ENCODE measurements at places on chromosomes 1 and 21. TPM values are rescaled to one million over a fixed set of nuclear protein-coding genes. Genes with fewer than 3 reads are reported as not detected.

SLC30A10 gene
- total RNA-seq: 2.7 TPM

SPRR2A gene
- not detected for total RNA-seq

CASZ1 gene
- total RNA-seq: 2.3 TPM

HPDL gene
- 35.9 TPM for total RNA-seq

GRIK3 gene
- total RNA-seq: 0.11 TPM

C1orf167 gene
- total RNA-seq: 0.05 TPM

GJA8 gene
- not detected for total RNA-seq

CATSPERE gene
- 0.66 TPM for total RNA-seq

TMEM50A gene
- 66.5 TPM for total RNA-seq

FRRS1 gene
- total RNA-seq: 4.3 TPM

DNA sequence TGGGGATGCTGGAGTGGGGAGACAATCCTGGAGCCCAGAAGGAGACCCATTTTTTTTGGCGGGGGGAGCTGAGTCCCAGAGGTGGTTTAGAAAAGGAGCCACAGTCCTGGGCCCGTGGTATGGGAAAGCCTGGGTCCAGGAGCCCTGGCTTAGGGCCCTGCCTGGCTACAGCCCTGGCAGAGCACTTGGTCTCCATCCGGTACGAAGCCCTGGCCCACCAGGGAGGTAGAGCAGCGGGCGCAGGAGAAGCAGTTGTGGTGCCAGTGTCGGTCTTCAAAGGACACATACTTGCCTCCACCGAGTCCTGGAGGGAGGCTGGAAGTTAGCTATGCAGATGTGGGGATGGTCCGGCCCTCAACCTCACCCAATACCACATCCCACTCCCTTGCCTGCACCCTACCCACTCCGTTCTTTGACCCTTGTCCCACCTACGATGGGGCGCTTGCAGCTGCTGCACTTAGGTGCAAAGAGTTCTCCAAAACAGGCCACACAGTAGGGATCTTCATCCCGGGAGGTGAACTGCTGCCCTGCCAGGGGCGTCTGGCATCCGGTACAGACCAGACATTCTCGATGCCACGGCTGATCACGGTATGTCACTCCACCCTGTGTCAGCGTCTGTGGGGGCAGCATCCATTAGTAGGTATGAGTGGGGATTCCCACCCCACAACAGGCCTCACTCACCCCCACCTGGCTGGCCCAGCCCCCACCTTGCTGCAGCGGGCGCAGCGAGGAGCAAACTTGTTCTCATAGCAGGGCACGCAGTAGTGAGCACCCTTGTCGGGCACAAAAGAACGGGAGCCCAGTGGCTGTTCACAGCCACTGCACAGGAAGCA, 7.7 kb upstream of the SF3A3 start:
- ATAC-seq: no peak

- ATAC-seq: no peak
Measured at GRCh38 chr1:206023695-206024094, at the start of gene CTSE. TSS of gene CTSE (minus strand) at chr1:206023895. CDS start at chr1:206023791, 104 bp downstream.

DNA sequence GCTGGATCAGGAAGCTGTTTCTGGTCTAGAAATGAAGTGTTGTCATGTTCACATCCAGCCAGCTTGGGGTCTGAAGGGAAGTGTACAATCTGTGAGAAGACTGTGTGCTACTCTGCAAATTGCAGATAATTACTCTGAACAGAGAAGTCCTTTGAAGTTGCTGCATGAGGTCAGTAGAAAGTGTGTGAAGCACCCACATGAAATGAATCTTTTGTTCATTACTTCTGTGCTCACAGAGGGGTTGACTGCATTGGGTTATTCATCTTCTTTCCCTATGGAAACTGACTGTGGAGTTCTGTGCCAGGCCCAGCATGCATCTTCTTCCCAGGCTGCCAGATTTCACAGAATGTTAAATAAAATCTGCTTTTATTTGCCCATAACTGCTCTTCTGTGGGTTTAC, 47.1 kb downstream of the CTH start:
- ATAC-seq: no peak

DNA sequence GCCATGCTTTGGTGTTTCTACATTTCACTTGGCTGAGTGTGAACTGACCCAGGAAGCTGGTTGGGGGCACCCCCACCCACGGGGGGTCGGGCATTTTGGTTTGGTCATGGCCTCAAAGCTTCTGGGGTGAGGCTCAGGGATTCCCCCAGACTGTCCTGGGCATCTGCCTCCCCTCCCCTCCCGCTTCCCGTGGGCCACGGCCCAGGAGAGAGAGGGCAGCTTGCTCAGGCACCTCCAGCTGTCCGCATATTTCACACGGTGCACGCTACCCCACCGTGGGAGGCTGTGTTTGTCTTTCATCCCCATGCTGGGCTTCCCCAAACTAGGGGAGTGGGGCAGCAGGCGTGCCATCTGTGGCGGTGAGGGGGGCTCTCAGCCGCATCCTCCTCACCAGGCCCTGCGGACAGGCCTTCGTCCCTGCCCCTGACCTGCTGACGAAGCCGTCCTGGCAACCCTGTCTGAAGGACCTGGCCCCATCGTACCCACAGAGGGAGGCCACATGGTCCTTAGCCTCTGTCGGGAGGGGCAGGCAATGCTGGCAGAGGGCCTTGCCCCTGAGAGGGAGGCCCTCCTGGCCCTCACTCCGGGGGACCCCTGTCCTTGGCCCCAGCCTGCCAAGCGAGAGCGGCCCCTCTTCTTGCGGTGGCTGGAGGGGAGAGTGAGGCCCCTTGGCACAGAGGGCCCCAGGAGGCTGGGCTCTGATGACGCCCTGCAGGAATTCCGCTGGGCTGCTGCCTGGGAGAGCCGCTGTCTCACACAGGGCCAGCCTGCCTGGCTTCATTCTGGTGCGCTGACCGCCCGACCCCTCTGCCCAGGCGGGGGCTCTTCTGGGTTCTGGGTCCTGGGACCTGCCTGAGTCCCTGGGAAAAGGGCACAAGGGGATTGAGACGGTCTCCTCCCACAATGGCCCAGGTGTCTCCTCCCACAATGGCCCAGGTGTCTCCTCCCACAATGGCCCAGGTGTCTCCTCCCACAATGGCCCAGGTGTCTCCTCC, 22.1 kb downstream of the TP73 start:
- ATAC-seq: no peak

- ATAC-seq: no peak
Measured at GRCh38 chr1:2253036-2253796, 25.1 kb downstream of the SKI start.

GRCh38 chr1:226443439-226443838, 35.5 kb upstream of the PARP1 start:
- ATAC-seq: no peak

GRCh38 chr1:190416239-190416638, 61.4 kb downstream of the BRINP3 start:
- no peak for ATAC-seq

- no peak for ATAC-seq
Measured at GRCh38 chr1:93774707-93775106, 93.1 kb upstream of the BCAR3 start.

DNA sequence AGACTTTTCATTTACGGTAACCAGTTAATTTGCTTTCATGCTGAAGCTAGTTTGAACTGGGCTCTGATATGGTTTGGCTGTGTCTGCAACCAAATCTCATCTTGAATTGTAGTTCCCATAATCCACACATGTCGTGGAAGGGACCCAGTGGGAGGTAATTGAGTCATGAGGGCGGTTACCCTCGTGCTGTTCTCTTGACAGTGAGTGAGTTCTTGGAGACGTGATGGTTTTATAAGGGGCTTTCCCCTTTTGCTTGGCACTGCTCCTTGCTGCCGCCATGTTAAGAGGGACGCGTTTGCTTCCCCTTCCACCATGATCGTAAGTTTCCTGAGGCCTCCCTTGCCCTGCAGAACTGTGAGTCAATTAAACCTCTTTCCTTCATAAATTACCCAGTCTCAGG, 10.3 kb upstream of the FHAD1 start:
- no peak for ATAC-seq

DNA sequence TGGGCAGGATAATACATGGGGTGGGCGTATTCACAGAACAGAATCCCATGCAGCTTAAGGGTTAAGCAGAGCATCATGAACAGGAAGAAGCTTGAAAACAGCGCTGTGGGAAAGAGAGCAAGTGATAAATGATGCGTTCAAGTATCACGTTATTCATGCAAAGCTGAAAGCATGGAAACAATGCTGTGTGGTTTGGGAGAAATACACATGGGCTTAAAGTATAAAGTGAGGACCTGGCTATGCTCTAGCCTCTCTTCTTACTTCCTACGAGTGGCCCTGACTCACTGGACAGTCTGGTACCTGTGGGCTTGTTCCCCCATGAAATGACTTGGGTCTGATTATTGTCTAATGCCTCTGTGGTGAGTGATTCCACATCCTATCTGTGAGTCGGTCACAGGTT, 25.7 kb downstream of the TMPRSS2 start:
- peak; percentile 25 for ATAC-seq

- peak; percentile 57 for ATAC-seq
Measured at GRCh38 chr1:147560765-147561471, 19.6 kb downstream of the BCL9 start.

DNA sequence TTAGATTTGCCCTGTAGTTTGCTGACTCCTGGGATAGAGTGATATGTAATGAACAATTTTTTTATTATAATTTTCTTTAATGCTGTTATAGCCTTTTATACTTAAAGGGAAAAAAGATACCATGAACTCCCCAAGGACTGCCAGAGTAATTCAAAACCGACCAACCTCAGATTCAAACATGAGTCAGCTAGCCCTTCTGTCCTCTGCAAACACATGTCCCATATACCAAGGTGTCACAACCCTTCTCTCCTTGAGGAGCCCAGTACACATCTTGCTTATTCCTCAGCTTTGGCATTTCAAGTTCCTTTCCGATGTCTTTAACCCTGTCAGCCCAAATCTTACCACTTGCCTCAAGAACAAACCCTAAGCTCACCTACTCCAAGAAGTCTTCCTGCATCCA, 184.9 kb downstream of the KCNH1 start:
- ATAC-seq: no peak

DNA sequence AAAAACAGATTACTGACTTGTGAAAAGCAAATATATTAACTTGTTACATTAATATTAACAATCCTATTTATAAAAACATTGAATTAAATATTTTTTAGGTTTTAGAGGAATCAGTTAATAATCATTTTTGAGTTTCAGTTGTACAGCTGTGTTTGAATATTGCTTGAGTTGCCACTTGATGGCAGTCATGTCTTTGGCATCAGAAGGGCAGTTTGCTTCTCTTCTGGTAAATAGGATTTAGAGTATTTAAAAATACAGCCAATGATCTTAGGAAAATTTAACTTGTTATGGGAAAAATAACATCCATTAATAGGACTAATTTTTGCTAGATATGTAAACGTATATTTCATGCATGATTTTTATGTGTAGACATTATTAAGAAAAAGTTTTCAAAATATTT, 234.1 kb downstream of the NCAM2 start:
- no peak for ATAC-seq

- ATAC-seq: no peak
Measured at GRCh38 chr1:18922848-18923755, 20.7 kb upstream of the ALDH4A1 start.

DNA sequence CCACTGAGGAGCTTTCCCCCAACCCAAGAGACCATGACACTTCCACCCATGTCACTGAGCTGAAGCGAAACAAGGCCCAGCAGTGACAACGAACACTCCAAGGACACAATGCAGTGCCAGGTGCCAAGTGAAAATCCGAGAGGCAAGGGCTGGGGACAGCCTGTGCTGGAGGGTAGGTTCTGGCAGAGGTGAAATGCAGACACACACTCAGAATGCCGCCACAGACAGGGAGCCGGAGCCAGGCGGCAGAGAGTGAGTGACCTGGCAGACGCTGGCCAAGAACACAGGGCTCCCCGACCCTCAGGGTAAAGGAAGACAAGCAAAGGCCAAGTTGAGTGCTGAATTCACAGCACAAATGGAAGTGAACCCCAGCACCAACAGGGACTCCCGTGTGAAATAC, 78.9 kb downstream of the CD46 start:
- no peak for ATAC-seq

GRCh38 chr1:180962178-180962577, 49.5 kb downstream of the KIAA1614 start:
- ATAC-seq: peak; percentile 76

GRCh38 chr1:81232420-81232819, 568.3 kb upstream of the ADGRL2 start:
- ATAC-seq: no peak

DNA sequence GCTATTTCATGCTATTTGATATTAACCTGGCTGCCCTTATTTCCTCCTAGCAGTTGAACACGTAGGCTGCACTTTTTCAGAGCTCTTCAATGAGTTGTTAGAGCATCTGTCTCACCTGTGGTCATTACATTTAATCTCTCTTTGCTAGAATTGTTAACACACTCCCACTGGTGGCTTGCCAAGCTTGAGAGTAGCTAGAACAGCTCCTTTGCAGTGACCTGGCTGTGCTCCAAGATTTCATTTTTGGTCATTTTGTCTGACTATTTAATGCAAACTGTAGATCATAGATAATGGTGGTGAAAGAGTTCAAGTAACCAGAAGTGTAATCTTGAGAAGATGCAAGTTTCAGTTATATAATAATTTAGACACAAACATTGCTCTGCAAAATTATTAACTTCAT, 105.6 kb downstream of the LRRC7 start:
- ATAC-seq: no peak

DNA sequence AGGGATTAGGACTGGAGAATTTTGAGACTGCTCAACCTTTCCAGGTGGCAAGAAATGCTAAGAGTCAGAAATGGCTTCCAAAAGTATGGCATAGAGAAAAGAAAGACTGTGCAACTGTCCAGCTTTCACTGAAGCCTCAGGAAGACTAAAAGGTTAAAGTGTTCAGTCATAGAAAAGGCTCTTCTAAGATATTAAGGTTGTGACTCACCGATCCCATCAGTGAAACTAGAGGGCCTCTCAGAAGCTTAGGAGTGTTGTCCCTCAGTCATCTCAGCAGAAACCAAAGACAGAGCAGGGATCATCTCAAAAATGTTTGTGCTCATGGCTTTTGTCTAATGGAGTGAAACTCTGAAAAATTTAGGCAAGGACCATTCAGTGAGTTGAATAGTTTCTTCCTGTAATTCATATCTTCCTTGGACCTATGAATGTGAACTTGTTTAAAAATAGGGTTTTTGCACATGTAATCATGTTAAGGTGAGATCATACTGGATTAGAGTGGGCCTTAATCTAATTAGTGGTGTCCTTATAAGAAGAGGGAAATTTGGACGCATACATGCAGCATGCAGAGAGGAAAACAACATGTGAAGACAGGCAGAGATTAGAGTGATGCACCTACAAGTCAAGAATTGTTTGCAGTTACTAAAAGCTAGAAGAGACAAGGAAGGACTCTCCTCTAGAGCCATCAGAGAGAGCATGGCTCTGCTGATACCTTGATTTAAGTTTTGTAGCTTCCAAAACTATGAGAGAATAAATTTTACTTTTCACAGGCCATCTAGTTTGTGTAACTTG, 71.3 kb downstream of the RPE65 start:
- no peak for ATAC-seq

DNA sequence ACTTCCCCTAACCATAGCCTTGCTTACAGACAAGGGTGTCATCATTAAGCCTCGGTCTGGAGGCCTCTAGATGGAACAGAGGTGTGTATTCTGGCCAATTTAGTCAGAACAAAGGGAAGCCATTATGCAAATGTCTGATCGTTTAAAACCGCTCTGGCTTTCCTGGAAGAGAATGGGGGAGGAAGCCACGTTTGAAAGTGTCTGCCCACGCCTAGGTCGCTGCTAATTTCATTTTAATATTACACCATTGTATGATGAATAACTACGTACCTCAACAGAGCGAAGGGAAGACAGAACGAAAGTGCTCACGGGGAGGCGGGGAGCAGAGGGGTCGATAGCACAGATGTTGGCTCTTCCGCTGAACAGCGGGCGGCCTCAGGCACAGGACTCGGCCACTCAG, 41.1 kb upstream of the CSF3R start:
- ATAC-seq: no peak
